CD4-positive, alpha-beta memory T cell (primary cell): ENCODE measurements at places on chromosomes 7 and 10.
A peak's percentile ranks its signal among the peaks of the same experiment; 100 is the strongest.

DNA sequence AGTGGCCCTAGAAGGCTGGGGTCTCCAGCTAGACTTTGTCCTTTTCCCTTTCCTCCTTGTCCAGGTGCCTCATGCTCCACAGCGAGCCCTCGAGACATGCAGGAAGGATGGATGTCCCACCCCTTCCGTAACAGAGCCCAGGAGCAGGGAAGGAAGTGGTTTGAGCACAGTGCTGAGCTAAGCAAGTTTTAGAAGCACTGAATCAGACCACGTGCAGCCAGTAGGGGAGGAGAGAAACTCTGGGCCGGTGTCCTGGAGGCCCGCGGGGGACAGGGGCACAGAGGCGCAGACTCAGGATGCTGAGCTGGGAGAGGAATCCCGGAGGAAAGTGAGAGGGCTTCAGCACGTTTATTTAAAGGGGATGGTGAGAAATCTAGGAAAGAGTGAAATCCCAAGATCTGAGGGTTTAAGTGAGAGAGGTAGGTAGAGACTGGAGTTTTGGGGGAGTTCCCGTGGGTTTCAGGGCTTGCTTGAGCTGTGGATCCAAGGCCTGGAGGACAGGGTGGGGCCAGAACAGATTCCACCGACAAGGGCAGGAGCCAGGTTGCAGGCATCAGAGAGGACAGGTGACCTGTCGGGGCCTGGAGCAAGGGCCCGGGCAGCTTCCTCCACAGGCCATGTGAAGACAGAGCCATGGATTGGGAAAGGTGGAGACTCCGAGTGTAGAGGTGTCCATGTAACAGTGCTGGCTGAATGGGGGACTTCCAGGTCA is 4.4 kb upstream of the IRF5 start:
- DNase-seq, result peak; percentile 64

GRCh38 chr7:106693677-106694353 is 32.9 kb upstream of the CCDC71L start:
- DNase-seq, result no peak

DNA sequence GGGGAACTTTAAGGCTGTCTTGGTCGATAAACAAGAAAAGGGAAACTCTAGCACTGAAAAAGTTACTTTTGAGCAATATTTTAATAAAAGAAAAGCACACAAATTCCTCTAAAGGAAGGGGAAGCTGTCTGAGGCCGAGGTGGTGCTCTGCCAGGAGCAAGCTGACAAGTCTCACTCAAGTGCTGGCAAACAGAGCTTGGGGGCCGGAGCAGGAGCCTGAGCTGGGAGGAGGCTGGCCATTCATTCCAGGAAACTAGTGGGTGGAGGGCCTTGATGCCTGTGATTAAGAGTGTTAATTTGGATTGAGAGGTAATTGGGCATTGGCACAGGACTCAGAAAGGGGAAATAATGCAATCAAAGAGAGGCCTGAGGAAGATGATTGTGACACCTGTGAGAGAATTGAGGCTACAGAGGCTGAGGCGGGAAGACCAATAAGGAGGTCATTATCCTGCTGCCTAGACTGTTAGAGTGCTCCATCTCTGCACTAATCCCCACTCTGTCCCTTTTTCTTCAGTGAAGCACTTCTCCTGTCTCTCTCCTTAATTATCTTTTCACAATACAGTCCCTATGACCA is 154.9 kb upstream of the COL1A2 start:
- DNase-seq, result no peak

- no peak for DNase-seq
Measured at GRCh38 chr7:7577888-7578287, 11.2 kb downstream of the MIOS start.

GRCh38 chr7:122886357-122887081 is at the start of gene CADPS2:
Gene CADPS2 (minus strand): TSS chr7:122886460. CDS start chr7:122886337, 123 bp downstream.
- no peak for DNase-seq

- DNase-seq, result no peak
Measured at GRCh38 chr7:28024786-28025334, 155.7 kb downstream of the JAZF1 start.

- no peak for DNase-seq
Measured at GRCh38 chr10:17547060-17547459, 70.1 kb downstream of the HACD1 start.

DNA sequence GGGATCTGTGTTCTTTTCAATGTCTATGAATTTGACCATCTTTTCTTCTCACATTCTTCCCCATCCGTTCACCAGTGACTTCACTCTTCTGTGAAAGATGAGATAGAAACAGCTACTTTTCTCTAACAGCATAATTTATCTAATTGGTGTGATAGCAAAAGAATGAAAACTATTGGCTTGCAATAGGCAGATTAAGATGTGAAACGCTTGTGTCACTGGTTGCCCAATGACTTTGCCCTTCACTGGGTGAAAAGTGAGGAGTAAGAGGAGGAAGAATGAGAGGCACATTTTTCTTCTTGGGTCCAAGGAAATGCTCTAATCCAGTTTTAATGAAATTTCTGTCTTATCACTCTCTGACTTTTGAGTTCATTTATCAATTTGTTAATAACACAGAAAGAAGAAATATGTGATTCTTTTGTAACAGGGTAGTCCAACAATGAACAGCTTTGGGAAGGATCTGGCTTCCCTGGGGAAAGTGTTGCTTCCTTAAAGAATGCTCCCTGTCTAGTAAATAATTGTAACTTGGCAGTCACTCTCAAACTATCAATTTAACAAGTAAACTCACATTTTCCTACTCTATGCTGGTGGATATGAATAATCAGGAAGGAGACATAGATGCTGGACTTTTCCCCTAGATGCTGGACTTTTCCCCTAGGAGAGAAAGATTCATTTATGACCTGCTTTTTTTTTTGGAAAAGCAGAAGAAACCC is 35.1 kb downstream of the BET1 start:
- DNase-seq, result no peak

GRCh38 chr10:9274206-9274755 is 1219.8 kb downstream of the GATA3 start:
- no peak for DNase-seq

DNA sequence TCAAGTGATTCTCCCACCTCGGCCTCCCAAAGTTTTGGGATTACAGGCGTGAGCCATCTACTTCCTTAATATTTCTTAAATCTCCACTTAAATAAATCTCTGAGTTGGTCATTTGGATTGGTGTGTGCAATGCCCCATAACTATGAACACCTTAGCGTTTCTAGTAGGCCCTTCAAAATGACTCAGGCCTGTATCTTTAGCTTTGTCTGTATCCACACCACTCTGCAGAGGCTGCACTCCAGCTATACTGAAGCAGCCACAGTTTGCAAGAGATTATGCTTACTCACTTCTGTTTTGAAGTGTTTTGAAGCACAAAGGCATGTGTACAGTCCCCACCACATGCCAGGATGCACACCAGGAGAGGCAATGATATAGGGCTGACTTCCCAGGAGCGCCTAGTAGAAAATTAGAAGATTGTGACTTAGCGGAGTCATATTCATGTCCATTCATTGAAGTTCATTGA is 2.4 kb upstream of the ST7 start:
- DNase-seq, result no peak

DNA sequence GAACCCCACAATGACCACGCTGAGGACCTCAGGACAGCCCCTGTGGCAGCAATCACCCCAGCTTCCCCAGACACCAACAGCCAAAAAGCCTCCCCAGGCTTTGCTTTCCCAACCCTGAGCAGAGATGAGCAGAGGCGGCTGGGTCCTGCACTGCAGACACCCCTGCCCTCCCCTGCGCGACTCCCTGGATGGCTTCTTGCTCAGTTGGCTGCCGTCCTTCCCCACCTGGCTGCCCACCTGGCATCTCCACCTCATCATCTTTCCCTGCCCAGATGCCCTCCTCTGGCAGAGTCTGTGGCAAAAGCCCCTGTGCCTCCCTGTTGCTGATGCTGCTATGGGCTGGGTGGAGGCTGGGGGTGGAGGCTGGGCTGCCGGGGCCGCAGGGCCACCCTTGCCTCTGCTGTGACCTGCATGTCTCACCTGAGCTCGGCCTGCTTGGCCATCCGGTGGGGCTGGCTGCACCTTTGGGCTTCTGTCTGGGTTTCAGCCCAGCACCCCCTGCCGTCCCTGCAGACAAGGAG is 567.7 kb downstream of the TCERG1L start:
- DNase-seq, result no peak

GRCh38 chr10:65423043-65423442 is 1502.8 kb upstream of the LRRTM3 start:
- no peak for DNase-seq

DNA sequence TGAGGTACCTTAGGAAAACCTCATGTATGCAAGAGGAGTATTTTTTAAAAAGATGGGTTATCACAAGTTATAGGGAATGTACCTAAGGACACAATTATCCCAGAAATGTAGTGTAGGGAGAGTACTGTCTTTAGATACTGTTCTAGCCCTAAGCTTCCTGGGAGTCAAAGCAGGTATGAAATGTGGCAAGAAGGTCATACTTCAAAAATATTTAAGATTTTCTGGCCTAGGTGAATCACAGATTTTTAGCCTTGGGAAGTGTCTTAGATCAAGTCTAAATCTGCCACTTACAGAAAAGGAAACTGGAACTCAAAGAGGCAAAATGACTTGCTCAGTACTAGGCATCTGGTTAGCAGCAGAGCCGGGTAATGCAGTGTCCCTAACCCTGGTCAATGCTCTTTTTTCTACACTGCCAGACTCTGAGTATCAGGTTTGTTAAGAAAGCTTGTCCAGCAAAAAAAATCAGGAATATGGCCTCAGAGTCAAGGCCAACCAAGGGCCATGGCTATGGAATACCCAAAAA is 13.9 kb downstream of the PIK3AP1 start:
- DNase-seq, result no peak

GRCh38 chr7:100719523-100720278 is 567 bp upstream of the EPO start:
- no peak for DNase-seq

- no peak for DNase-seq
Measured at GRCh38 chr7:114033475-114033874, 114.7 kb upstream of the PPP1R3A start.
